ENCODE measurements at places on chromosomes 7 and 10.

GRCh38 chr10:46198516-46198915, 88.3 kb upstream of the ANTXRL start:
- DNase-seq: peak; percentile 9

GRCh38 chr10:79322616-79323543, 24.4 kb upstream of the PPIF start:
- peak; percentile 69 for DNase-seq

DNA sequence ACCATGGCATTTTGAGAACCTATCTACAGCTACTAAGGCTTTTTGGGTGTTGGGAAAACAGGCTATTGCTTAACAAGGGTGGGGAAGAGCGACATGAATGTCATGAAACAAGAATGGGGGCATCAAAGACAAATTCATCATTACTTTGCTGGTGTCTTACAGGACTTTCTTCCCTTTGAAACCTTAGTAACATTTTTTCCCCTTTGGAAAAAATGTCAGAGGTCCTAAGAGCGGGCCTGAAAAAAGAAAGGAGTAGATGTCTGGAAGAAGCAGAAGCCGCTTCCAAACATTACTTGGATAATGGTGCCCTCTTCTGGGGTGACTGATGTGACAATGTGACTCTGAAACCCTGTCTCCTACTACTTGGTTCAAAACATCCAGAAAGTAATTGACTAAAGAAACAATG, 3.8 kb upstream of the DDX50 start:
- DNase-seq: peak; percentile 66

DNA sequence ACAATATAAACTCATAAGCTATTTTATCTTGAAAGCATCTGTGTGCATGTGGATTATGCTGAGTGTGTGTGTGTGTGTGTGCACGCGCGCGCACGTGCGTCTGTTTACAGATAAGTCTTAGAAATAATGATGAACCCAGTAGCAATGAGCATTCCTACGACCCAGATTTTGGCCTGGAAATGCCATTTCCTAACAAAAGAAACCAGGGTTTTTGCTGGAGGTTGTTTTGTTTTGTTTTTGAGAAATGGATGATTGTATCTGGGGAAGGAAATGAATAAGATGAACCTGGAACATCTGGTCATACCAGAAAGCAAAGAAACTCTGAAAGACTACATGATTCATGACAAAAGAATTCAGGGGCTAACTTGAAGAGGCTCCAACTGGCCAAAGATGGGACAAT, 22.1 kb upstream of the LMOD2 start:
- no peak for DNase-seq

GRCh38 chr7:2583798-2584580, 25.2 kb downstream of the IQCE start:
- no peak for DNase-seq

DNA sequence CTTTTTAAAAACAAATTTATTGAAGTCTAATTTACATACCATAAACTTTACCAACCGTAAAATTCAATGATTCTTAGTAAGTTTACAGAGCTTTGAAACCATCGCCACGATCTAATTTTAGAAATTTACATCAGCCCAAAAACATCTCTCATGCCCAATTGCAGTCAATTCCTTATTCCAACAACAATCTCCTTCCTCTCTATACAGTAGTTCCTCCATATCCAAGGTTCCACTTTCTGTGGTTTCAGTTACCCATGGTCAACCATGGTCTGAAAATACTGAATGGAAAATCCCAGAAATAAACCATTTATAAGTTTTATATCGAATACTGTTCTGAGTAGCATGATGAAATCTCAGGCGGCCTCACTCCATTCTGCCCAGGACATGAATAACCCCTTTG, 183.4 kb upstream of the ADCY1 start:
- peak; percentile 33 for DNase-seq

GRCh38 chr7:38744746-38745145, 113.6 kb upstream of the AMPH start:
- DNase-seq: peak; percentile 81

Data from suppressor macrophage treated with lipopolysaccharide for 4 hours (primary cell).